K562 (cell line): ENCODE measurements at places on chromosomes 7 and 10.

- DNase-seq: no peak
Observed at GRCh38 chr10:69659241-69660038, 29.4 kb downstream of the FAM241B start.

DNA sequence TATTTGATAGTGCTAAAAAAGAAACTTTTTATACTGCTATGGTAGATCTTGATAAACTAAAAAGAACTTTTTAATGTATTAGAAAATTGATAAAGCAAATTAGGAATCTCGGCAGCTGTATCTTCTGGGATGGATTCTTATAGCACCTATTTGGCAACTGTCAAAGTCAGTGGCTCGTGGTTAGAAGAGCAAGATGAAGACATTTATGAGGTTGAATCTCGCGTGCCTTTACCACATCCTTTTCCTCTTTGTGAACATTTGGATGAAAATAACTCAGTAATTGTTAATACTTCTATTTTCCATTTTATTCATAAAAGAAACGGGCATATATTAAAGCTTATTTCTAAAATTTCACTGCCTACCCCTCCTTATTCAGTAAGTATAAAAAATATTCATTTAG, 76.2 kb downstream of the CYP51A1 start:
- DNase-seq: no peak

GRCh38 chr10:759898-760477, 70.5 kb upstream of the DIP2C start:
- no peak for DNase-seq

GRCh38 chr7:442457-442856, 77.2 kb downstream of the PDGFA start:
- DNase-seq: no peak

GRCh38 chr10:128854204-128854603, 612.8 kb upstream of the MGMT start:
- DNase-seq: no peak

- DNase-seq: peak; percentile 44
Observed at GRCh38 chr7:23712368-23713284, 2.6 kb downstream of the STK31 start.

DNA sequence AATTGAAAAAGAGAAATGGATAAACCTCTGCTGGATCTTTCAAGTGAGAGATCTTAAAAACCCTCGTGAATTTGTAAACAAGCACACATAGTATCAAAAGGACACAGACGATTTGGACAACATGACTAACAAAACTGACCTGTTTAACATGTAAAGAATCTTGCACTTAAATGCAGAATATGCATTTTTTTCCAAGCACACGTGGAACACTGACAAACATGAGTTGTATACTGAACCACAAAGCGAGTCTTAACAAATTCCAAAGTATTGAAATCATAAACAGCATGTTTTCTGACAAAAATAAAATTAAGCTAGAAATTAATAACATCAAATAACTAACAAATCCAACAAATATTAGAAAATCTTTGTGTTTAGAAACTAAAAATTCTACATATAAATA, 65.0 kb upstream of the ZNF746 start:
- no peak for DNase-seq

GRCh38 chr10:118408181-118408580, 66.1 kb upstream of the FAM204A start:
- no peak for DNase-seq

DNA sequence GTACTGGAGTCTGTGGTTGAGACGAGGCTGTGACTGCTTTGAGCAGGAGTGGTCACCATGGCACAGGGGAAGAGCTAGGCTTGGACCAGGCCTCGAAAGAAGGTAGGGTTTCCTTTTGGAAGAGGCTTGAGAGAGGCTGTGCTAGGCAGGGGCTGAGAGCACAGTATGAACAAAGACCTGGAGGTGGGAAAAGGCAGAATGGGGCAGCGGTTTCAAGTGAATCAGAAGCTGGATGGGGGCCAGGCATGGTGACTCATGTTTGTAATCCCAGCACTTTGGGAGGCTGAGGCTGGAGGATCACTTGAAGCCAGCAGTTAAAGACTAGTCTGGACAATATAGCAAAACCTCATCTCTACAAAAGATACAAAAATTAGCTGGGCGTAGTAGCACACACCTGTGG, 65.9 kb downstream of the CLIP2 start:
- peak; percentile 72 for DNase-seq

GRCh38 chr10:124222318-124222987, 129.1 kb upstream of the CHST15 start:
- DNase-seq: no peak

DNA sequence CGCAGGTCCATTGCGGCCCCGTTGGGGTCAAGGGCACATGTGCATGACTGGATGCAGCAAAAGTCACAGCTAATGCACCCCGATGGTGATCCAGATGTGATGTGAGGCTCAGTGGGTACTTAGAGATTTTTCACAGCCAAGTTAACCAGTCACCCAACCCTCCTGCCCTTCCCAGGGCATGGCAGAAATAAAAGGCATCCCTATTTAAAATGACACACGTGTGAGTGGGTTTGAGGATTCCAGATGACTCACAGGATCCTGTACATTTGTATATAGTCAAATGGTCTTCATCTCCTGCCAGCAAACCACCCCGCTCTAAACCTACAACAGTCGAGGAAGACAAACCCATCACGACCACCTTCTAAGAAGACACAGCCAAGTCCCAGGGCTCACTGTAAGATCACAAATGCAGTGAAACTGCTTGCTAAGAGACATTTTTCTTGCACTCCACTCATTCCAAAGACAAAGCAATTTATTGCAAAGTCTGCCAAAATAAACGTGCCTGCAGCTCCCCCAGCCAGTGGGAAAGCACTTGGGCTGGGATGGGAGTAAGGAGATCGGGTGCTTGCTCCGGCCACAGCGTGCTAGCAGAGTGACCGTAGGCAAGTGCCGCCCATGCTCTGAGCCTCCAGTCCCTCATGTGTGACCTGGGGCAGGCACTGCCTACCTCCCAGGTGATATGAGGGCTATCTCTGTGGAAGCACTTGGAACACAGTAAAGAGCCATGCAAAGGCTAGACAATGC, 86.6 kb upstream of the MACROH2A2 start:
- DNase-seq: no peak

DNA sequence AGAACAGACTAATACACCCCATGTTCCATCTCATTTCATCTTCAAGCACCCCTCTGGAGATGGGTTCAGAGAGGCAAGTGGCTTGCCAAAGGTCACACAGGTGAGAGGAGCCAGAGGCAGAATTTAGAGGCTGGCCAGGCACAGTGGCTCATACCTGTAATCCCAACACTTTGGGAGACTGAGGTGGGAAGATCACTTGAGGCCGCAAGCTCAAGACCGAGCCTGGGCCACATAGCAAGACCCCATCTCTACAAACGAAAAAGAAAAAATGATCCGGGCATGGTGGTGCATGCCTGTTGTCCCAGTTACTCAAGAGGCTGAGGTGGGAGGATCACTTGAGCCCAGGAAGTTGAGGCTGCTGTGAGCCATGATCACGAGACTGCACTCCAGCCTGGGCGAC, 34.7 kb upstream of the MYL10 start:
- no peak for DNase-seq

GRCh38 chr10:66671064-66671463, 254.8 kb upstream of the LRRTM3 start:
- no peak for DNase-seq

GRCh38 chr7:47249361-47249760, 332.6 kb downstream of the TNS3 start:
- no peak for DNase-seq

DNA sequence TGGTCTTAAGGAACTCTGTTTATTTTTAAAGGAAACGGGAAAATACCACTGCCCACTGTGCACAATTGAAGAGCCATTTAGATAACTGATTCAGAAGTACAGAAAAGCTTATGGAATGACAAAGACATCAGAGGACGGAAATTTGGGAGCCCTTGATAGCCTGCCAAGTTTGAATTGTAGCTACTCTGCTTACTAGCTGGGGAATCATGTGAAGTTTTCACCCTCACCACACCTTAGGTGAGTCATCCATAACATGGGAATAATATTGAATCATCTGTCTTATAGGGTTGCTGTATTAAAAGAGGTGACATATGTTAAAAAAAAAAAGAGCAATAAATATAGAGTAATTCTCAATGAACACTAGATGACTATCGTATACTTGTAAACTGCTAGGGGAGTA, 1104.2 kb downstream of the GATA3 start:
- no peak for DNase-seq

GRCh38 chr7:778968-779451, 51.9 kb upstream of the PRKAR1B start:
- no peak for DNase-seq

DNA sequence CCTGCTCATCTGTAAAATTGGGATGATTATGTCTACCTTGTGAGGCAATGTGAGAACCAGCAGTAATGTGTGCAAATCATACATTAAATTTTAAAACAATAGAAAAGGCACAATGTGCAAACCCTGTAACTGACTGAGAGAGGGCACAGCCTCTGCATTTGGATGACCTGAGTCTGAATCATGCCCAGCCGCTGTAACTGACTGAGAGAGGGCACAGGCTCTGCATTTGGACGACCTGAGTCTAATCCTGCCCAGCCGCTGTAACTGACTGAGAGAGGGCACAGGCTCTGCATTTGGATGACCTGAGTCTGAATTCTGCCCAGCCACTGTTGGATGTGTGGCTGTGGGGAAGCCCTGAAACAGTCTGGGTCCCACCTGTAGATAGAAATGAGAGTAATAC, 351.5 kb upstream of the SHH start:
- no peak for DNase-seq

- no peak for DNase-seq
Observed at GRCh38 chr10:37774351-37774750, 83.1 kb downstream of the ZNF248 start.

DNA sequence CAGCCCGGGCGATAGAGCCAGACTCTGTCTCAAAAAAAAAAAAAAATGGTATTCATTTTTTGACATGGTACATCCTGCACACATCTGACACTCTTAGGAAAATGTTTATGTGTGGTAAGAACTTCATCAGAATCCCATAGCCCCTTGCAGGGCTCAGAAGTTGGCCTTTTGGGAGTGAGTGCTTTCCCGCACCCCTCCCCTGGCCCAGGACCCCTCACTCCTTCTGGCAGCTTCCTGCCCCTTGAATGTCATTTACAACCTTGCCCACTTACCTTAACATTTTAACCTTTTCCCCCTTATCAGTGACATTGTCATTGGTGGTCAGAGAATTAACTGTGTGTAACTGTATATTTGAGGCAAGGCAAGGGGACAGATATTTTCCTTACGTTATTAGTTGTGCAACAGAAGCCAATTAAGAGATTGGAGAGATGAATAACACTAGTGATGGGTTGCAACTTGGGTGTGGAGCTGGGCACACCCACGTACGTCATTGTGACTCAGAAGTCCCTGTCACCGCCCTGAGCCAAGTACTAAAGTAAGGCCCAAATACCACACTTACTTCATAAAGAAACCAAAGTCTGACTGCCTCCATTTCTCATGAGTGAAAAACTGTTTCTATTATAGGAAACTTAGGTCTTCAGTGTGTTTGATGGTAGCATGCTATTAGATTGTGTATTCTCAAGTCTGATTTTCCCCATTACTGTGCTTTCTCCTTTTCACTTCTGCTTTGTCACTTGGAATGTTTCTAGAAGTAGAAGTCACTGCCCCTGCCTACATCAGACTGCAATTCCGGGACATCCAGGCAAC, 31.6 kb downstream of the OGDH start:
- DNase-seq: peak; percentile 70

DNA sequence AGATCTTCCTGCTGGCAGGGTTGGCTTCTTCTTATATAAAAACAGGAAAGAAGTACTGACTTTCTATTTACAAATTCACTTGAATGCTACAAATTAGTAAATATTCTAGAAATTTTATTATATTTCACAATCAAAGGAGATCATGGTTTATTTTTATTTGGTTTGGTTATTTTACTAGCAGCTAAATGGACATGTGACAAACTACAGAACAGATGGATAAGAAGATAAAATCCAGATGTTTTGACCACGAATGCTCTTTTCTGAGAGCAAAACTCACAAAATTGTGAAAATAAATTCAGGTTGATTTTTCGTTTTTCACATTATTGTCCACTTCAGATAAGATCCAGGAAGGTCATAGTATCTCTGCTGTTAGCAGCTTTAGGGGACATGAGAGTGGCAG, 55.4 kb downstream of the CACNA2D1 start:
- DNase-seq: no peak

DNA sequence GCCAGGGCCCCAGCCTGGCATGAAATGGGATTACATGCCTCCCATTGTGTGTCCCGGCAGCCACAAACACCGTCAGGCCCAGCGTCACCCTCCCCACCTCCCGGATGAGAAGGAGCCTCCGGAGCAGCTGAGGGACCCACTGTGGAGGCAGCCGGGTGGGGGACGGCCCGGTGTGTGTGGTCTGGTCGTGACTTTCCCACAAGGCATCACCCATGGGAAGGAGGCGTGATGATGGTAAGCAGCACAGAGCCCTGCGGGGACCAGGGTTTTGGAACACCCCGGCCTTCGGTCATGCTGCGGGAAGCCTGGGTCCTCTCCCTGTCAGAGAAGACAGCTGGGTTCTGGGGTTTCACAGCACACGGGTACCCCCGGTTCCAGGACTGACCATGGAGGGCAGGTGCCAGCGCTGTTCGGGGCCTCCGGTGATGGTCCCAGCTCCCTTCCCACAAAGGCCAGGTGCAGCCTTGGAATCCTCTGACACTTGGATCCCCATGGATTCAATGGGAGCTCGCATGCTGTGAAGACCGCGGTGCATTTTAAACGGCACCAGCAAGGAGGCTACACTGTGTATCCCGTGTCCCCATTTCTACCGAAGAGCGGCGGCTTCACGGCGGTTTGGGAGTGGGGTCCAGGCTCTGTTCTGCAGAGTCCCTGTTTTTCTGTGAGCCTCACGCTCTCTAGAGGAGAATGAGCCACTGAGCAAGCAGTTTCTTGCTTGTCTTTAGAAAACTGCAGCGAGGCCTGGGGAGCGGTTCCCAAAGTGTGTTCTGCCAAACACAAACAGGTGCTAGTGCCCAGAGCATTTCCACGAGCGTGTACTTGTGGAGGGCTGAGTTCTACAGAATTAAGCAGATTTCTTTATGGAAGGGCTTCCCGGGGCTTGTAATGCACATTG, 336.0 kb downstream of the ADARB2 start:
- DNase-seq: no peak

GRCh38 chr10:6944436-6944835, 364.4 kb upstream of the PRKCQ start:
- no peak for DNase-seq

- DNase-seq: no peak
Observed at GRCh38 chr7:37391791-37392672, 56.6 kb downstream of the ELMO1 start.

GRCh38 chr7:116543664-116544063, 18.8 kb downstream of the CAV1 start:
- no peak for DNase-seq

- DNase-seq: no peak
Observed at GRCh38 chr7:125122173-125122572, 192.5 kb upstream of the POT1 start.

- no peak for DNase-seq
Observed at GRCh38 chr10:87550741-87551140, 46.0 kb downstream of the MINPP1 start.

GRCh38 chr7:119514326-119514725, 758.6 kb upstream of the KCND2 start:
- DNase-seq: no peak

- no peak for DNase-seq
Observed at GRCh38 chr7:75977743-75978142, 16.7 kb downstream of the TMEM120A start.

- no peak for DNase-seq
Observed at GRCh38 chr7:151700586-151701165, 176.2 kb downstream of the PRKAG2 start.
